ENCODE measurements at places on chromosomes 7 and 10.
A peak's percentile ranks its signal among the peaks of the same experiment; 100 is the strongest.

DNA sequence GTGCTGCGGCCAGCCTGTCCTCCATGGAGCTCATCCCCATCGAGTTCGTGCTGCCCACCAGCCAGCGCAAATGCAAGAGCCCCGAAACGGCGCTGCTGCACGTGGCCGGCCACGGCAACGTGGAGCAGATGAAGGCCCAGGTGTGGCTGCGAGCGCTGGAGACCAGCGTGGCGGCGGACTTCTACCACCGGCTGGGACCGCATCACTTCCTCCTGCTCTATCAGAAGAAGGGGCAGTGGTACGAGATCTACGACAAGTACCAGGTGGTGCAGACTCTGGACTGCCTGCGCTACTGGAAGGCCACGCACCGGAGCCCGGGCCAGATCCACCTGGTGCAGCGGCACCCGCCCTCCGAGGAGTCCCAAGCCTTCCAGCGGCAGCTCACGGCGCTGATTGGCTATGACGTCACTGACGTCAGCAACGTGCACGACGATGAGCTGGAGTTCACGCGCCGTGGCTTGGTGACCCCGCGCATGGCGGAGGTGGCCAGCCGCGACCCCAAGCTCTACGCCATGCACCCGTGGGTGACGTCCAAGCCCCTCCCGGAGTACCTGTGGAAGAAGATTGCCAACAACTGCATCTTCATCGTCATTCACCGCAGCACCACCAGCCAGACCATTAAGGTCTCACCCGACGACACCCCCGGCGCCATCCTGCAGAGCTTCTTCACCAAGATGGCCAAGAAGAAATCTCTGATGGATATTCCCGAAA is 2.7 kb downstream of the PIK3CG start:
- DNase-seq, result no peak

- DNase-seq, result no peak
Observed at GRCh38 chr10:61752111-61753011, 89.6 kb downstream of the CABCOCO1 start.

DNA sequence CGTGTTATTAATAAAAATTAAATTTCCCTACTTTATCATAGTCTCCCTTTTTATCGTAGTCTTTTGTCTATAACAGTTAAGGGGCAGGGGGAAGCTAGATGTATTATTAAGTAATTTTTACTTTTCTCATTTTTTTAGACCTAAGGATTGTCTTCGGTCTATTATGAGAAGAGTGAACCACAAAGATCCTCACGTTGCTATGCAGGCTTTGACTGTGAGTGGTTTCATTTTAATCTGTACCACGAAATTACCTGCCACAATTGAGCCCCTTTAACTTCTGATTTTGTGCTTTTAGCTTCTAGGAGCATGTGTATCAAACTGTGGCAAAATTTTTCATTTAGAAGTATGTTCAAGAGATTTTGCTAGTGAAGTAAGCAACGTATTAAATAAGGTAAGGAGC is 40.6 kb downstream of the STAM start:
- no peak for DNase-seq

DNA sequence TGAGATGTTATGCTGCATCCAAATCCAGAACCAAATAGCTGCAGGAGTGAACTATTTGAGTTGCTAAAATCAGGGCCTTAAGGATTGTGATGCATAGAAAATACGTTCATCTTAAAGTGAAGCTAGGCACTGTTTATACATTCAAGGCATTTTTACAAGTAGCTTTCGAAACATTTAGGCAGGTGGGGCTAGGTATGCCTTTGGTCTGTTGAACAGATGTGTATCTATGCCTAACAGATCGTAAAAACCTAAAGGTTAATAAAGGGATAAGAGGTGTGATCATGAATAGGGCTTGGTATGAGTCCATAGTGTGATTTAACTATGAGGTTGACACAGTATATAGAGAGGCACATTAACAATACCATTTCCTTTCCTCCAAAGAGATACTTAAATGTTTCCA is 262.5 kb downstream of the SEMA3D start:
- no peak for DNase-seq

DNA sequence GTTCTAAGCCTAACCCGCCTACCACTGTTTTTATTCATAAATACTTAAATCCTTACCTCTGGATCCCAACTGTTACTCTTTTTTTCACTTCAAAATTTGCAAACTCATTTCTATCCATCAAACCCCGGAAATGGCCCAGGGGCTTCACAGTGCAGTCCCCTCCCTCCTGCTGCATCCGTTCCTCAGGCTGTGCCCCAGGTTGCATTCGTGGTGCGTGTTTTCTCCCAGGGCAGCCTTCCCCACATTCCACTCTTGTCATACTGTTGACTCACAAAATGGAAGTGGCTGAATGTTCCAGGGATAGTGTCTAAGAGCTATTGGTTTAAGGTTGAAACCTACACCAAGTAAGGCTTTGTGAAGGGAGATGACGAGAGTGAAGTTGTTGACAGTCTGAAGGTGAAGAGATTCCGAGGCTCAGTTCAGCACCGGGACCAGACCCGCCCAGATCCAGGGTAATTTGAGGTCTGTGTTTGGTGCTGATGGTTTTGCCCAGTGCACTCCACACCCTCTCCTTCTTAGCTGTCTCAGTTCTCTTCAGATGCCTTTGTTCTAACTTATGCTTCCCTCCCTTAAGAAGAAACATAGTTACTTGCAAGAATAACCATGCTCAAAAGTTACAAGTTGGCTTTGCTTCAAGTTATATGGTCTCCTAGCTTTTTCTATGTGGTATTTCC is 7.7 kb downstream of the INSIG1 start:
- DNase-seq, result no peak

GRCh38 chr10:97888641-97889262 is 39.1 kb downstream of the GOLGA7B start:
- DNase-seq, result no peak

DNA sequence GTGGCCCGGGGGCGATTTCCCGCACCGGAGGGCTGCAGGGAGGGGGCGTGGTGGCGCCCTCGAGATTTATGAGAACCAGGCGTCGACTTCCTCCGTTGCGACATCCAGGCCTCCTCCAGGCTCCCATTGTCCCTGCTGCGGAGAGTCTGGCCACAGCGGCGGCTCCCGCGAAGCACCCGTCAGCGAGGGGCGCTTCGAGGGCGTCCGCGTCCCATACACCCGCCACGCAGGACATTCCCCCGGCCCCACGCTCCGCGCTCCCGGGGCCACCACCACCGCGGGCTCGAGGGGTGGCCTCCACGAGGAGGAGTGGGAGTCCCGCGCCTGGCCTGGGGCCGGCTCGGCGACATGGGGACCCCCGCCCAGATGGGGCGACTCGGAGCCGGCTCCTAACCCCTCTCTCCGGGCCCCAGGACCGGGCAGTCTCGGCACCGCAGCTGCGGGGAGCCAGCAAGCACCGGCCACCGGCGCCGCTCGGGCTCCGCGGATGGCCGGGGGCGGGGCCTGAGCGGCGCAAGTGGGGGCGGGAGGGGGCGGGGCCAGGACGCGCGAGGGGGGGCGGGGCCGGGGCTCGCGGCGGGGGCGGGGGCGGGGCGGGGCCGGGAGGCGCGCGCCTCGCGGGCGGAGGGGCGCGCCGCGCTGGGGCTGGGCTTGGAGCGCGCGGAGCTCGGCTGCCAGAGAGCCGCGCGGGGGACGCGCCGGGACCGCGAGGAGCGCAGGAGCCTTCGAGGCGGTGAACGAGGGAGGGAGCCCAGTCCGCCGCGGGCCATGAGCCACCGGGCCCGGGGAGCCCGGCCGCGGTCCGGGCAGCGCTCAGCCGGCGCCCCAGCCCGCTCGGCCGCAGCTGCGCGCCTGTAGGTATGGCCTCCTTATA is at the start of gene SH2B2:
Gene SH2B2, plus strand, starts transcription at position 632 of the 874 bp plus-strand sequence. CDS start 13,683 bp downstream, outside the sequence.
- no peak for DNase-seq

- DNase-seq, result no peak
Observed at GRCh38 chr10:97667463-97667862, 19.6 kb downstream of the AVPI1 start.

GRCh38 chr7:1610678-1611302 is 41.0 kb upstream of the PSMG3 start:
- DNase-seq, result no peak

DNA sequence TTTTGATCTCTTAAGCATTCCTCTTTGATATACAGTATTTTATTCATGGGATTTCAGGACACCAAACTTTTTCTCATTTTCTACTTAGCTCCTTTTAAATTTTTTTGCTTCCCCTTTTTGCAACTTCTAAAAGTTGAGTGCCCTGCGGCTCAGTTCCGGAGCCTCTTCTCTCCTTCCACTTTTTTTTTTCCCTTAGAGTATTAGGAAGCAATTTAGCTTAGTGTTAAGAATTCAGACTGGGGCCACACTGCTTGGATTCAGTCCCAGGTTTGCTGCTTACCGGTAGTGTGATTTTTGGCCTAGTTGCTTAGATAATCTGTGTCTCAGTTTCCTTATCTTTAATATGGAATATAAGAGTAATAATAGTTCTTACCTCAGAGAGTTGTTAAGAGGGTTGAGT is 3.4 kb downstream of the STAM start:
- DNase-seq, result no peak

GRCh38 chr7:140989068-140989467 is 25.7 kb downstream of the MRPS33 start:
- DNase-seq, result no peak

- no peak for DNase-seq
Observed at GRCh38 chr10:97494863-97495506, 3.2 kb downstream of the MMS19 start.

GRCh38 chr10:75280236-75280635 is 44.5 kb upstream of the COMTD1 start:
- no peak for DNase-seq

GRCh38 chr7:34401776-34402175 is 256.2 kb upstream of the NPSR1 start:
- no peak for DNase-seq

- DNase-seq, result no peak
Observed at GRCh38 chr7:136687693-136688322, 180.6 kb upstream of the CHRM2 start.

DNA sequence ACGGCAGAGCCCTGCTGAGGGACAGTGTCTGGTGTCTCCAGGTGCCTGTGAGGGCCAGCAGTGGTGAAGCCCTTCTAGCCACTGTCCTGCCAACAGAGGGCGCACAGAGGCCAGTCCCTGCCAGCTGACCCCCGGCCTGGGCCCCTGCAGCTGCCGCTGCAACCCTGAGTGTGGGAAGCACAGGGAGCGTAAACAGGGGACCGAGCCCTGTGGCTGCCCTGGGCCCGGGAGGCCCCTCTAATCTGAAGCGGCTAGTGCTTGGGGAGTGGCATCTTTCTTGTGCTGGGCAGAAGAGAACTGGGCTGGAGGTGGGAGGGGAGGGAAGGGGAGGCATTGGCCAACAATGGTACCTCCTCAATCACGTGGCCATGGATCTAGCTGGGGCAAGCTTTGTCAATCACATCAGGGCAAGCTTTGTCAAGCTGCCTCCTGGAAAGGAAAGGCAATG is 34.6 kb downstream of the TRIM8 start:
- DNase-seq, result no peak

DNA sequence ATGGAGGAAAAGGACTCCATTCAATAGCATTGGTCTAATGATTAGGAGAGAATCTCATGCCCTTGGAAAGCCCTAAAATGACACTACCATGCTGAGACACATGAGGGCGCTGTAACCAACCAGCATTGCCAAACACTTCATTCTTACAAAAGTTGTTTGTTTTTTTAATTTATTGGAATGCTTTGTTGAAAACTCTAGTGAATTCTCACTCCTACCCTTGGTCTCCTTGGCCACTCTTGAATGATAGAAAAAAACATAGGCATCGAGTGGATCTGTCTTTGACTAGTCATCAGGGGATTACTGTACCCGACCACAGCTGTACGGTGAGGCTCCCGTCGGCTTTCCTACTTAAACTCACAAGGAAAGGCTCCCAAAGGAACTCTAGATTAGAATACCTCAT is 29.3 kb upstream of the ADD3 start:
- peak; percentile 49 for DNase-seq

DNA sequence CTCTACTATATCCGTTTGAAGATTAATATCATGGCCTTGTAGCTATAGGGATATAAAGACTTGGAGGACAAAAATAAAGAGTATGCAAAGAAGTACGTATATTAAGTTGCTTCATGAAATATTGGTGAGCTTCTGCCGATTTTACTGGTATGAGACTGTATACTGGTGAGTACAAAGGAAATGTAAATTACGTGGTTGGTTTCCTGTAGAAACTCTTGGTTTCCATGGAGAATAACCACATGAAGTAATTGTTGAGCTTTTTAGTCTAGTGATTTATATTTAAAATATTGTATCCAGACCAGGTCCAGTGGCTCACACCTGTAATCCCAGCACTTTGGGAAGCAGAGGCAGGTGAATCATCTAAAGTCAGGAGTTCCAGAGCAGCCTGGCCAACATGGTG is 32.2 kb upstream of the GLI3 start:
- no peak for DNase-seq

DNA sequence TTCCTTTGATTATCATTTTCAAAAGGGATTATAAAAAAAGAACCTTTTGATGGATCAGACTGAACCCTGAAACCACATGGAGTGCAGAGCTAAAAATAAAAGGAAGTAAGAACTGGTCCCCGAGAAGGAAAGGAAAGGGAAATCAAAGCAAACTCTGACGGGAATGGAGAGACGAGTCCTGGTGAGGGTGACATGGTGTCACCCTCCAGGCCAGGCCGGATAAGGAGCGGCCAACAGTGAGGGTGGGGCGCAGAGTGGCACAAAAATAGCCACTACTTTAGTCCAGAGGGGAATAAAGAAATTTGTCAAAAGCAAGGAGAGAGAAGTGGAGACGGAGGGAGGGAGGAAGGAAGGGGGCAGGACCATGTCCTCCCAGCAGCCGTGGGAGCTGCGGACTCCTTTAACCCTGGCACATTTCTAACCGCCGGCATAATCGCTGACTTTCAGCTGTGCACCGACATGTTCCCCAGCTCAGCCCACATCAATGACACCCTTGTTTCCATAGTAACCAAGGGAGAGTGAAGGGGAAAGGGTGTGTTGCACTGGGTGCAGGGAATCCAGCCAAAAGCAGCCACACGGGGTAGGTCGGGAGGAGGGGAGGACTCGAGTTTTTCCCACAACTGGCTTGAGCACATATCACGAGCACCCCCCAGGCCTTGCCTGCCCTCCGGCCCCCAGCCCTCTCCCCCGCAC is 29.7 kb downstream of the TRIM8 start:
- DNase-seq, result peak; percentile 57

GRCh38 chr7:77813180-77813579 is 14.6 kb downstream of the PHTF2 start:
- no peak for DNase-seq

- DNase-seq, result no peak
Observed at GRCh38 chr7:44063894-44064651, 1.3 kb downstream of the PGAM2 start.

GRCh38 chr10:122445469-122445868 is 9.0 kb upstream of the ARMS2 start:
- no peak for DNase-seq

- DNase-seq, result no peak
Observed at GRCh38 chr10:26441491-26442214, 3.5 kb downstream of the APBB1IP start.

DNA sequence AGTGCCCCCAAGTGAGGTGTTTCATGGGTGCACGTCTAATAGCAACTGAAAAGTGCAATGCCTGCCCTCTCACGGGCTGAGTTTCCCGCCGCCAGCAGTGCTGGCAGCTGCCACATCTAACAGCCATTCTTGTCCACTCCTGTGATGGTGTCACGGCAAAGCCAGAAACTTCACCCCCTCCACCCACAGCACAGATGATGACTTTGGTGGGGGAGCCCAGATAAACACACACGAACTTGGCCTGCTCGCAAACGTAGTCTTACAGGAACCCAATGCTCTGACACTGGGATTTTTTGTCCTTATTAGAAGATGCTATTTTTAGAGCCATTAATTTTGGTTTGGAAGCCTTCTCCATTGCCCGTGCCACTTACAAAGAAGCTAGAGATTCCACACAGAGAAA is 26.7 kb downstream of the CPXM2 start:
- no peak for DNase-seq

GRCh38 chr7:115230882-115231571 is 309.1 kb downstream of the MDFIC start:
- no peak for DNase-seq

GRCh38 chr10:11045995-11046775 is 28.5 kb downstream of the CELF2 start:
- no peak for DNase-seq
